ENCODE measurements at places on chromosomes 11 and 22.

DNA sequence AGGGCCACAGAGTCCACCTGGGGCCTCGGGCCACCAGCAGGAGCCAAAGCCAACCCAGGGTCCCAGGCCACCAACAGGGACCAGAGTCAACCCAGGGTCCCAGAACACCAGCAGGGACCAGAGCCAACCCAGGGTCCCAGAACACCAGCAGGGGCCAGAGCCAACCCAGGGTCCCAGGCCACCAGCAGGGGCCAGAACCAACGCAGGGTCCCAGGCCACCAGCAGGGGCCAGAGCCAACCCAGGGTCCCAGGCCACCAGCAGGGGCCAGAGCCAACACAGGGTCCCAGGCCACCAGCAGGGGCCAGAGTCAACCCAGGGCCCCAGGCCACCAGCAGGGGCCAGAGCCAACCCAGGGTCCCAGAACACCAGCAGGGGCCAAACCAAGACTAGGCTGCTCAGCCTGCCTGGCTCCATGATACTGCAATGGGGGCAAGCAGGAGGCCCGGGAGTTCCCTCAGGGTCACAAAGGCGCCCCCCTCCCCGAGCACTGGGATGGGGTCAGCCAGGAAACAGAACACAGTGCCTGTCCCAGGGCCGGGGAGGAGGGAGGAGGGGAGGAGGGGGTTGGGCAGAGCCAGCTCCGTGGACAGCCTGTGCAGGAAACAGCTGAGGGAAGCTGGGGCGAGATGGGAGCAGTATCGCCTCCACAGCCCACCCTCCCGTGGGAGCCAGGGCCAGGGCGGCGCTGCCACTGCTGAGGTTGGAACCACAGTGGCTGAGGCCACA is 62.0 kb upstream of the PRR5 start:
- DNase-seq = no peak

DNA sequence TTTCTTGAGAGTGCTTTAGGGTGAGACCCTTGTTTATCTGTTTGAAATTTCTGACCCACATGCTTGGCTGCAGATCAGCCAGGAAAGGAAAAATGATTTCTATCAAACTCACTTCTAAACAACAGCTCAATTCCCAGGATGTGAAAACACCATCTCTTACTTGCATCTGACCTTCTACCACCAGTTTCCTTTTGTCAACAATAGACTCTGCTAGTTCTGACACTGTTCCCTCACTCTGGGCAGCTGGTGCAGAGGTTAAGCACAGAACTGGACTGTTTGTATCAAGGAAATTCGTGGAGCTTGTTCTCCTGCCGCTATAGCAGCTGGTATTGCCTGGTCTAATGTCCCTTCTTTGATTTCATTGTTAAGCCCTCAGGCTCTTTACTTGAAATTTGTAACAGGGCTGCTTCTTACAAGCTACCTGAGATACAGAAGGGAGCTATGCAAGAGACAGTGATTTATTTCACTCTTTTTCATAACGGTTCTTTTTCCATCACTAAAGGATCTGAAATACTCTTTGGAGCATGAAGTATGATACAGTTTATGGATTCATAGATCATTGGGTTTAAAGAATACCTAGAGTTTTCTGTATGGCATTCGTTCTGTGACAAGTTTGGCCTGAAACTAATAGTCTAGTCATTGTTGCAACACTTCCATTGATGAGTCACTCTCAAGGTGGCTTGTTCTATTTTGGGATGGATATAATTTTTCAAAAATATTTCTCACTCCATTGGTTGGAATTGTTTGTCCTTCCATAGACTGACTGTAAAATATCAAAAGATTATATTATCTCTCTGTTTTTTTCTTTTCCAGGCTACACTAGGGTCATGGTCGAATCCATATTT is 178.2 kb upstream of the ZC3H12C start:
- DNase-seq = no peak

- peak; percentile 62 for DNase-seq
Observed at GRCh38 chr11:12248330-12248729, 129.0 kb upstream of the PARVA start.

DNA sequence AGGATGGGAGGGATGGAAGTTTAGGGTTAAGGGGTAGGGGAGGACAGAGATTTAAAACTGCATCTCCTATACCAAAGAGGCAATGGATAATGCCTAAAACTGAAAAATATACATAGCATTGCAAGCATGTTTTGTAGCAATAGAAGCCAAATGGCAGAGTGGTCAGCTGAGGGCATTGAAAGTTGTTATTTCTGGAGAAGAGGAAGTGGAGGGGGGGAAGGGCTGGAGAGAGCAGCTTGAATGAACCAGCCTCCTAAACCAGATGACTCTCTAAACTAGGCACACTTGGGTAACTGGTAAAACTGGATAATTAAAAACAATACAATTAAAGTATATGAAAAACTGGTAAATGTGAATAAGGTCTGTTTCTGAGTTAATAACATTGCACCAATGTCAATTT is 70.3 kb upstream of the TP53I11 start:
- no peak for DNase-seq

GRCh38 chr11:1963864-1964263 is 16.7 kb downstream of the MRPL23 start:
- DNase-seq = no peak

- no peak for DNase-seq
Observed at GRCh38 chr22:26702906-26703830, 45.8 kb downstream of the MIAT start.

GRCh38 chr11:12088531-12088930 is 21.9 kb upstream of the MICAL2 start:
- DNase-seq = no peak

- no peak for DNase-seq
Observed at GRCh38 chr11:72257570-72257969, 13.6 kb upstream of the PHOX2A start.

- no peak for DNase-seq
Observed at GRCh38 chr11:98732947-98733346, 287.8 kb upstream of the CNTN5 start.

DNA sequence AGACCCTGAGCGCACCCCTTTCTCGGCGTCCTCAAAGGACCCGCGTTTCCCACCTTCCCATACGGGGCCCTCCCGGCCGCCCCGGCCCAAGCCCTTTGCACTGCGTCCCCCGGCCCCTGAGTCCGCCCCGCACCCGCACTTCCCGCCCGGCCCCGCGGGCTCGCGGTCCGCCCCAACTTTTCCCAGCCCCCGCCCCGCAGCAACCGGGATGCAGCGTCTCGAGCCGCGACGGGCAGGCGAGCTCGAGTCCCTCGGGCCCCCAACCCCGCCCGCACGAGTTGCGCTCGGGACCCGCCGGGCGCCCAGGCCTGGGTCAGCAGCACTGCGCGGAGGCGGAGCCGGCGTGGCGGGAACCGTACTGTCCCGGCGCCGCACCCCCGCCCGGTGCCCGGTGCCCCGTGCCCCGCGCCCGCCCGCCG is 371 bp downstream of the SMCO4 start:
- DNase-seq = no peak

- DNase-seq = no peak
Observed at GRCh38 chr11:132943357-132943705, 589.0 kb downstream of the OPCML start.

GRCh38 chr11:85806876-85807275 is 4.1 kb downstream of the SYTL2 start:
- DNase-seq = no peak

GRCh38 chr11:115123641-115124040 is 380.6 kb downstream of the CADM1 start:
- no peak for DNase-seq

DNA sequence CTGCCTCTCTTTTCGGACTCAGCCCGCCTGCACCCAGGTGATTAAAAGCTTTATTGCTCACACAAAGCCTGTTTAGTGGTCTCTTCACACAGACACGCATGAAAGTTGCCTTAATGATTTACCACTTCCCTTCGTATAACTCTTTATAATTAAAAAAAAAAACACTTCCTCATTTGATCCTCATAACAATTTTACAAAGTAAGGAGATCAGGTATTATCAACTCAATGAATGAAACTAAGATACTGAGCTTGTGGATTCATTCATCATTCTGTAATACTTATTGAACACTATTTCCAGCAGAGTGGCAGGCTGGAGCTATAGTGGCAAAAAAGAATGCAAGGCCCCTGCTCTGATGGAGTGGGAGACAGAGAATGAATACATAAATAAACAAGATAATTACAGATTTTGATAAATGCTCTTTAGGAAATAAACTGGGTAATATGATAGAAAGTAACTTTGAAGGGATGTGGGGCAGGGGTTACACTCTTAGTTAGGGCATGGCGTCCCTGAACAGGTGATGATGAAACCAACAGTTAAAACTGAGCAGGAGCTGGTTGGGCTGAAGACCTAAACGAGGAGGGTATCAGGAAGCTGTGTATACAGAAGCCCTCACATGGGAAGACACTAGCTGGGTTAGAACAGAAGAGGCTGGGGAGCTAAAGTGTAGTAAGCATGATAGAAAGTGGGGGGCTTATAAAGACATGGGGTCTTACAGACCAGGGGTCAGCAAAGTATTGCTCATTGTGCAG is 5.4 kb upstream of the CRTAM start:
- DNase-seq = no peak

DNA sequence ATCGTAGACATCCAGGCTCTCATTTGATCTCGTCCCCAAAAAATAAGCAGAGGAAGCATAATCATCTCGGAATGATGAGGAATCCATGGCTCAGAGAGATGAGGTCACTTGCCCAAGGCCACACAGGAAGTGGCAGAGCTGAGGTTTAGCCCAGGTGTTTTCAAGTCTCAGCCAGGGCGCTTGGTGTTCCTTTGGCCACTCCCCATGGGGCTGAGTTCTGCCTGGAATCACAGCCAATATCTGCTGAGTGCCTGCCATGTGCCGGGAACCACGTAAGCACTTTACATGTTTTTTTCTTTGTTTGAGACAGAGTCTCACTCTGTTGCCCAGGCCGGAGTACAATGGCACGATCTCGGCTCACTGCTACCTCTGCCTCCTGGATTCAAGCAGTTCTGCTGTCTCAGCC is 29.5 kb upstream of the MYH9 start:
- DNase-seq = no peak

GRCh38 chr22:27224485-27225374 is 567.3 kb downstream of the MIAT start:
- no peak for DNase-seq

GRCh38 chr11:106998916-106999188 is 19.4 kb downstream of the GUCY1A2 start:
- no peak for DNase-seq

GRCh38 chr22:29765905-29766631 is 739 bp downstream of the ZMAT5 start:
- no peak for DNase-seq

DNA sequence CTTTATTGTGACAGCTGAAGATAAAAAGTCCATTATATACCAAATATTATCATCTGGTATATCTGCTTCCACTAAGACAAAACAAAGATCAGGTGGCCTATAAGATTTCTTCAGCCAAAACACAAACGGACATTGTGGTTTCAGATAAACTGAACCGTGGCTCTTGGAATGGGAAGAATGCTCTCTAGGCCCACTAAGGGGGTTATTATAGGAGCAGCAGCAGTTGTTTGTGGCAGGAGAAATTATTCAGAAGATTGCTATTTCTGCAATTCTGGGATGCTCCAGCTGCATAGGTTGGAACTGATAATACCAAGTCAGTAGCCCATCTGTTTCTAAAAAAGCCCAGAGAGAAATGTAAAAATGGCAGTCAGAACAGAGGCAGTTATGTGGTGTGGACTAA is 145.3 kb downstream of the NCAM1 start:
- DNase-seq = no peak

GRCh38 chr22:30649430-30650007 is 13.9 kb downstream of the SLC35E4 start:
- DNase-seq = peak; percentile 3

GRCh38 chr11:35404388-35404775 is 15.0 kb downstream of the SLC1A2 start:
- no peak for DNase-seq

GRCh38 chr11:123313262-123313661 is 116.8 kb upstream of the GRAMD1B start:
- no peak for DNase-seq

- no peak for DNase-seq
Observed at GRCh38 chr11:68683121-68683520, 1.2 kb upstream of the GAL start.

- no peak for DNase-seq
Observed at GRCh38 chr11:21564095-21564494, 628.8 kb upstream of the ANO5 start.

DNA sequence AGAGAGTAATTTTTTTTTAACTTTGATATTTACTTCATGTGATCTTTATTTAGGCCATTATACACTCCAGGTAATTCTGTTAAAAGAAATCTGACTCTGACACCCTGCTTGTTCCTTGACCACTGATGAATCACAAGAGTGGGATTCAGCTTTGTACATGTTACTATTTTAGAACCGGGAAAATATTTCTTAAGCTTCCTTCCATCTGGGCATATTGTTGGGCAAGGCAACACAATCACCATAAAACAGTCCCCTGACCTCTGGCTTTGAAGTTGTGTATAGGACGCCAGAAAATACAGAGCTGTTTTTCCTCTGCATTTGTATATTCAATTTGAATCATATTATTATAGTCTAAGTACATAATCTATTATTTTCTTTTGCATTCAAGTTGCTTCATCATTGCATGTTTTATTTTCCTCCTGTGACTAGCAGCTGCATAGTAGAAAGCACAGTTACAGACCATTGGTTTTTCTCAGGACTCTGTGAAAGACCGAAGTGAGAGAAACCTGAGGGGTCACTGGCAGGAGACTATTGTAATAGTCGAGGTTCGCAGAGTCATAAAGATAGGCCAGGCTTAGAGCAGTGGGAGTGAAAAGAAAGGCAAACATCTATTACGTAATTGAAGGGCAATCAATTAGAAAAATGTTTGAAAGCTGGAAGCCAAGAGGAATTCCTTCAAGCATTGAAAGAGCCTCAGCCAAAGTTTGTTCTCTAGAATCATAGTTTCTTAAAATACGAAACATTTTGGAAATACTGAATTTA is 51.8 kb upstream of the SLC36A4 start:
- DNase-seq = no peak

DNA sequence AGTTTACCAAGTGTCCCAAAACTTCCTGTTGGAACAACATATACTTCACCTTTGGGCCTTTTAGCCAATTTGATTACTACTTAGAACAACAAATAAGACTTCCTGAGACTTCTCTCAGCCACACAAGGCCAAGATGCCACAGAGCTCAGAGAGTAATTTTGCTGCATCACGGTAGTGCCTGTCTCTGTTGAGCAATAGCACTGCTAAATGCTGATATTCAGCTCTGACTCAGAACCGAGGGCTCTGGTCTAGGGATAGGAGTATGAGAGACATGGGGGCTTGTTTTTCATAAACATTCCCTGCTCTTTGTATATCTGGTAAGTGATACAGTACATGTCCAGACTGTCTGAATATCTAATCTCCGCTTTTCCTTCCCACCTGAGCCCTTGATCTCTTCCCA is 260.4 kb upstream of the ARHGAP20 start:
- DNase-seq = no peak

GRCh38 chr11:121389651-121390050 is 62.5 kb upstream of the SORL1 start:
- DNase-seq = peak; percentile 10

DNA sequence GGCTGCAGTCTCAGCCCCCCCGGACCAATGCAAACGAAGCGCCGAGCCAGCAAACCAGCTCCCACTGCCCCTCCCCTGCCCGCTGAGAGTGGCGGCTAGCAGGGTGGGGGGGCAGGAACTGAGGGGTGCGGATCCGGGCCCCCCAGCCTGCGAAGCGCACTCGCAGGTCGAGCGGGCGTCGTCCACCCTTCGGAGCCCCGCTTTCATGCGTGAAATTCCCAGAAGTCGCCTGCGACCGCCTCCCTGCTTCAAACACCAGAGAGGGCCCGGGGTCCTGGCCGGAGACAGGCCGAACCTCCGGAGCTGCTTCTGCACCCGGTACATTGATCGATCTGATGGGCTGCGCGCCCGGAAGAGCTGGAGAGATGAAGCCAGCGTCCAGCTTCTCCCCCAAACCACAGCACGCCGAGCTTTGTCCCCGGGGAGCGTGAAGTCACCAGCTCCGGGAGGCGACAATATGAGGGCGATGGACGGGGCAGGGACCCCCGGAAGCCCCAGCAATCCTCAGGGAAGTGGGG is 646 bp upstream of the PATZ1 start:
- DNase-seq = peak; percentile 40
